NCI-H446 (cell line): ENCODE measurements at places on chromosomes 1 and 21.

GRCh38 chr1:190353538-190354101 is 124.0 kb downstream of the BRINP3 start:
- DNase-seq: no peak

GRCh38 chr1:115343200-115343737 is 5.2 kb upstream of the NGF start:
- no peak for DNase-seq

DNA sequence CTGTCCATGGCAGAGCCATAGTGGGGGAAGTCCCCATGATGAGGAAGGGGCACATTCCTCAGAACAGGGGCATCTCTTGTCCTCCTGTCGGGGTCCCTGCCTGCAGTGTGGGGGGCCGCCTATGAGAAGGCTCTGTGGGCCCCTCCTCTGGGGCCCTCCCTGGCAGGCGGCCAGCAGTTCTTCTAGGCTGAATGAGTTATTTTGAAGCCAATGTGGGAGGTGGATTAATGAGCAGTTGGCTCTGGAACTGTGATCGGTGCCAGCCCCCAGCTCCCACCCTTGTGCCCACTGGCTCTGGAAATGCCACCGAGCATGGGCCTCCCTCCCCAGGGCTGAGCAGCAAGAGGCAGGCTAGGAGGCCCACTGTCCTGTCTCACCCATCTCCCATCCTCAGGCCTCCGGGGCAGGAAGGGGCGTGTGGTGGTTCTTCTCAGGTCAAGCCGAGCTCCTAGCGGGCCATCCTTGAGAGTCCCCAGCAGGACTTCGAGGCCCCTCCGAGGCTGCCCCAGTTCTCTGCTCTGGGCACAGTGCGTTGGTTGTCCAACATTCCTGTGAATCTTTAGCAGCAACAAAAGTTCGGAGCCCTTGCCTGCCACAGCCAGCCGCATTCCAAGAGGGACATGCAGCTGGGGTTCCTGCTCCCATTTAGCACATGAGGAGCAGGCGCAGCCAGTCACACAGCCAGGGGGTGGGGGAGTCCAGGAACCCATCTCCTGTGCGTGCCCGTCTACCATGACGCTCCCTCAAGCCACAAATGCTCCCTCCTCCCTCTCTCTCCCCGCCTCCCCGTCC is 57.2 kb downstream of the EDN2 start:
- DNase-seq: no peak

GRCh38 chr21:36646011-36646410 is 52.9 kb upstream of the SIM2 start:
- no peak for DNase-seq

DNA sequence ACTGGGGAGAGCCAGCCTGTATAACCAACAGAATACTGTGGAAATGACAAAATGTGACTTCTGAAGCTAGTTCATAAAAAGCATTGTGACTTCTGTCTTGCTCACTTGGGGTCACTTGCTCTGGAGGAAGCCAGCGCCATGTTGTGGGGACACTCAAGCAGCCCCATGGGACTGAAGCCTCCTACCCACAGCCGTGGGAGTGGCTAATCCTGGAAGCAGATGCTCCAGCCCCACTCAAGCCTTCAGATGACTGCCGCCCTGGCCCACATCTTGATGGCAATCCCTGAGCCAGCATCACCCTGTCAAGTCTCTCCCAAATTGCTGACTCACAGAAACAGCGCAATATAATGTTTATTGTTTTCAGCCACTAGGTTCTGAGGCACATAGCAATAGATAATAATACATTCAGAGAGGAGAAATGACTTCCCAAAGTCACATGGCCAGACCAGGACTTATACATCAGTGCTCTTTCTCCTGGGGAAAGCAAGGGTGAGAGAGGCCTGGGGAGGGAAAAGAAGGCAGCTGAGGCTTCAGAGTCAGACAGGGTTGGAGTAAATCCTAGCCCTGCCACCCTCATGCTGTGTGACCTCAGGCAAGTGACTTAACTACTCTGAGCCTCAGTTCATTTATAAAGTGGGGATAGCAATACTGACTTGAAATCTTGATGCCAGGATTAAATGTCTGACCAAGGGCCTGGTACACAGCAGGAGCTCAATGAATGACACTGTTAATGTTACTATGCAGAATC is 5.0 kb upstream of the TNFRSF8 start:
- no peak for DNase-seq

- DNase-seq: no peak
Measured at GRCh38 chr1:156097499-156098178, 15.4 kb upstream of the MEX3A start.

DNA sequence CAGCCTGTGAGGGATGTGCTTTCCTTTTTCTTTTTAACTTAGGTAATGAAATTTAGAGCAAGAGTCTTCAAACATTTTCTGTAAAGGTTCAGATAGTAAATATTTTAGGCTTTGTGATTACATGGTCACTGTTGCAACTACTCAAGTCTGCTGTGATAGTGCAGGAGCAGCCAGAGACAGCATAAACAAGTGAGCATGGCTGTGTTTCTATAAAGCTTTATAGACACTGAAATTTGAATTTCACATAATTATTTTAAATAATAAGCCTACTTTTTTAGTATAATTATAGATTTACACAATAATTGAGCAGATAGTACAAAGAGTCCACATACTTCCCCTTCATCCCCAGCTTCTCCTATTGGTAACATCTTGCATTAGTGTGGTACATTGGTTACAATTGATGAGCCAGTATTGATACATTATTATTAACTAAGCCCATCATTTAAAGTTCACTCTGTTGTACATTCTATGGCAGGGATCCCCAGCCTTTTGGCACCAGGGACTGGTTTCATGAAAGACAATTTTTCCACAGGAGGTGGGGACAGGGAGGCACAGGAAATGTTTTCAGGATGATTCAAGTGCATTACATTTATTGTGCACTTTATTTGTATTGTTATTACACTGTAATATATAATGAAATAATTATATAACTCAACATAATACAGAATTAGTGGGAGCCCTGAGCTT is 3.0 kb downstream of the ATF6 start:
- no peak for DNase-seq

DNA sequence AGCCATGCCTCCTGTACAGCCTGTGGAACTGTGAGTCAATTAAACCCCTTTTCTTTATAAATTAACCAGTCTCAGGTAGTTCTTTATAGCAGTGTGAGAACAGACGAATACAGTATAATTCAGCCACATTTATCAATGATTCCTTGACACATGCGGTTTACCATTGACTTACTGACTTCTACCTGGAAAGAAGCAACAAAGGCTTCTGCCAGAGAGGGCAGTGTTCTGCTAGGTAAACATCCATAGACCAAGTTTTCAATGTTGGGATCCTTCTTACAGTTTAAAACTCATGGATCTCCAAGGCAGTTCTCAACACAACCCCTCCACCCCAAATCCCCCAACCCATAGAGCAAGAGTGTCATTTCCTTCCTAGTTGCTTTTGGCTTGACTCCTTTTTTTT is 150.6 kb downstream of the ZNF648 start:
- no peak for DNase-seq

DNA sequence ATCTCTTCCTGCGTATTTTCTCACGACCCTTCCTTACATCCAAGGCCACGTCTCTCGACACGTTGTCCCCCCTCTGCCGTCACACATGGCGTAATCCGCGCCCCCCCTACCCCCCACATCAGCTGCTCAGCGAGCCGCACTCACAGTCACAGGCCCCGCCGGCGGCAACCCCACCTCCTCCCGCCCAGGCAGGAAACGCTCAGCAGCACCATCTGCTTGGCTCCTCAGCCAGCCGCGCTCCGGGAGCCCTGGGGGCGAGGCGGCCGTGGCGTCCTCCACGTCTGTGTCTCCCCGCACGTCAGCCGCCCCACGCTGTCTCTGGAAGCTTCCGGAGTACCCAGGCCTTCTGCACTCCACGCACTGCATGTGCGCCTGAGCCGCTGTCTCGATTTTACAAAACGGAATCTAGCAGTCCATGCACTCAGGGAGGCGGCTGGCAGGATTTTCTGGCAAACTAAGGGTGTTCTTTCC is 64.6 kb downstream of the SIK1 start:
- DNase-seq: peak; percentile 91

GRCh38 chr1:100164216-100164615 is 13.8 kb downstream of the LRRC39 start:
- no peak for DNase-seq

- DNase-seq: peak; percentile 94
Measured at GRCh38 chr1:74811436-74812179, 78.7 kb downstream of the TYW3 start.

DNA sequence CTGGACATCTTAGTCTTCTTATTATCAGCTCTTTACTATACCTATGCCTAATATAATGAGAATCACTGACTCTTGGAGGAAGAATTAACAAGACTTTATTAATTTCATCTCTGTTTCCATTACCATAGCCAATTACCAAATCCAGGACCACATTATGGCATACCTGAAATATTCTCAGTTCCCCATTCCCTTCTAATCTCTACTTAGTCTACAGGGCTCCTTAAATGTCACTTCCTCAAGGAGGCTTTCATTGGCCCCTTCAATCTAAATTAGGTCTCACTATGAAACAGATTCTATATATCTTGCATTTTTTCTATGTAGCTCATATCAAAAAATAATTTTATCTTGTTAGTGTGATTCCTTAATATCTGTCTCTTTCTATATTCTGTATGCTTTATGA is 371.2 kb downstream of the PTBP2 start:
- no peak for DNase-seq

GRCh38 chr1:214747050-214747635 is 144.1 kb downstream of the CENPF start:
- no peak for DNase-seq

DNA sequence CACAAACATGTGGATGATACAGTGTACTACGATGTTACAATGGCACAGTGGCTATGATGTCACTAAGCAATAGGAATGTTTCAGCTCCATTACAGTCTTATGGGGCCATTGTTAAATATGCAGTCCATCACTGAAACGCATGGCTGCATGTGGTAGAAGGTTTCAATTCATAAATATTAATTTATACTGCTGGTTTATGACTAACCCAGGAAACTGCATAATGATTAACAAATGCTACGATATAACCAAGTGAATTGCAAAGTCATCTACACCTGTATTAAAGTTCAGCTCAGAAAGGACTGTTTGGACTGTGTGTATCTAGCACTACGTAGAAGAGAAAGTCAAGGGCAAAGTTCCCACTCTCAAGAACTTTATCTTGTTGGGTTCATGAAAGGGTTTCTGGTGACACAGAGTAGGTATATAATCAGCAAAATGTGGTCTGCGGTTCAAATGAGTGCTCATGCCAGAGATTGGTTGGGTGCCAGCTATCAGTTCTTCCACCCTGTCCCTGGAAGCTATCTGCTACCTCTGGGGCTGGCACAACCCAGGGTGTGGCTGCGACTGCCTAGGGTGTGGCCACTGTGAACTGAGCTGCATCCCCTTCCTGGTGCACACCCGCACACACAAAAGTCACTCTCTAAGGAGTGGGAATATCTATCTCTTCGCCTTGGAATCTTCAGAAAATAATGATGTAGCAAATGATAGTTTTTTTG is 14.8 kb downstream of the MGST3 start:
- DNase-seq: no peak

DNA sequence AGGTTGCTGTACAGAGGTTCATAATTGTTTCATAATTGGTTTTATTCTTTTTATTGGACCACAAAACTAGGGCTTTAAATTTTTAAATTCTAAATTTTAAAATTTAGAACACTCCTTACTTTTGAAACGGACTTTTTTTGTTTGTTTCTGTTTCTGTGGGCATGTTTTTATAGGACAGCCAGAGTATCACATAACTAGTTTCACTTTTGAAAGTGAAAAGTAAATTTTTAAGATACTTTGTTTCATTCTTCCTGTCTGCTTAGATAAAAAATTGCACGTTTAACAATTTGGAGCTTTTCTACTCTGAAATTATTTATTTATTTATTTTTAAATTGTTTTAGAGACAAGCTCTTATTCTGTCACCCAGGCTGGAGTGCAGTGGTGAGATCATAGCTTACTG is 29.7 kb downstream of the MDM4 start:
- no peak for DNase-seq

DNA sequence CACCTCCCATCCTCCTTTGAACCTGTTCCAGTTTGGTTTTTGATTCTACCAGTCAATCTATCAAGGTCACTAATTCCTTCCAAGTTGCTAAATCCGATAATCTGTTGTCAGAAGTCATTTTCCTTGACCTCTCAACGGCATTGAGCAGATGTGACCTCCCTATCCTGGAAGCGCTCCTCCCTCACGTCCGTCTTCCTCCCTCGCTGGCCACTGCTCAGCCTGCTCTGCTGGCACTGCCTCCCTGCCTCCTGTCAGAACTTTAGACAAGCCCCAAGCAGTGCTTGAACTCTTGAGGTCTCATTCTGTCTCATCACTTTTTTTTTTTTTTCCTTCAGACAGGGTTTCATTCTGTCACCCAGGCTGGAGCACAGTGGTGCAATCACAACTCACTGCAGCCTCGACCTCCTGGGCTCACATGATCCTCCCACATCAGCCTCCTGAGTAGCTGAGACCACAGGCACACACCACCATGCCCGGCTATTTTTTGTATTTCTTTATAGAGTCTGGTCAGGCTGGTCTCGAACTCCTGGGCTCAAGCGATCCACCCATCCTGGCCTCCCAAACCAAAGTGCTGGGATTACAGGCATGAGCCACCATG is 4.4 kb upstream of the ACOT7 start:
- no peak for DNase-seq

GRCh38 chr1:243726806-243727502 is 123.1 kb downstream of the AKT3 start:
- no peak for DNase-seq

DNA sequence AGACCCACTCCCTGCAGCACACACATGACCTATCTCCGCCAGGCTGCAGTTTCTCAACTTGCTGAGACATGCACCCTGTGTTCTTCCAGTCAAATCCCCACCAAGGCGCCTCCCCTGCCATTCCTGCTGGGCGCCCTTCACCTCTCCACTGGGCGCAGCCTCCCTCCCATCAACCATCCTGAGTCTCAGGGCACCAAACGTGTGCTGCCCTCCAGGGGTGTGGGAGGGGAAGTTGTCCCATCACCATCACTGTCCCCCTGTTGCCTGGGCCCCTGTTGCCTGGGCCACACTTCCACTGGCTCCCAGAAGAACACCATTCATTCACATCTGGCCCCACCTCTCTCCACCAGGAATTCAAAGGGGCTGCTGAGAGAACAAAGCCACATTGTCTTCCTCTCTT is 44.9 kb upstream of the EFHD2 start:
- no peak for DNase-seq

GRCh38 chr1:170445096-170445495 is 86.9 kb upstream of the GORAB start:
- no peak for DNase-seq

DNA sequence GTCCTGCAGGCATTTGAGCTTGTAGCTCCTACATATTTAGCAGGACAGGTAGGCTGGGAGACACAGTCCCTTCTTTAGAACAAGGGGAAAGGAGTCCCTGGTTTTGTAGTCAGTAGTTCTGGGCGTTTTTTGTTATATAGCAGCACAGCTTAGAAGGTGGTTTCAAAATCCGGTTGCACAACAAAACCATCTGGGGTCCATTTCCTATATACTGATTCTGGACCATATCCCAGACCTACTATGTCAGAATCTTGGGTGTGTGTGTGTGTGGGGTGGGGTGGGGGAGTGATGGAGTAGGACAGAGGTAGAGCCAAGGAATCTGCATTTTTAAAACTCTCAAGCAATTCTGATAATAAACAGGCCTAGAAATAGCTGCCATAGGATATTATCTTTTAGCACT is 21.6 kb downstream of the METTL13 start:
- no peak for DNase-seq

- DNase-seq: no peak
Measured at GRCh38 chr1:2350501-2350900, 40.9 kb downstream of the MORN1 start.
